PC-9 (cell line): ENCODE measurements at places on chromosomes 16 and 17. TPM values are rescaled to one million over a fixed set of nuclear protein-coding genes. Genes with fewer than 3 reads are reported as not detected.

NUFIP2 gene
- total RNA-seq, result 46.8 and 73.1 TPM in 2 replicates

DNA sequence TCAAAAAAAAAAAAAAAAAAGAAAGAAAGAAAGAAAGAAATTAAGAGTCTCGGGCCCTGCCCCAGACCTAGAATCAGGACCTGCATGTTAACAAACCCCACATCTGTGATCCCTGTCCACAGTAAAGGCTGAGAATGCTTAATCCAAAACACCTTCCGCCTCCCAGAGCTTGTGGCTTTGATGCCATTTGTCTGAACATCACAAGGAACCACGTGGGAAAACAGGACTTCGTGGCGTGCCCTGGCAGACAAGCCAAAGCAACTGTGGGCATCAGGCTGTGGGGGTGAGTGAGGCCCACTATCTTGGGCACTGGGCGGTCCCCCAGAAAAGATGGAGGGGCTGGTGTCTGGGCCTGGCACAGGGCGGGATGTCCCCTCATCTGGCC is 173.4 kb upstream of the CIBAR2 start:
- H3K27ac ChIP-seq, result no peak overlapping the region
- DNase-seq, result no peak

DNA sequence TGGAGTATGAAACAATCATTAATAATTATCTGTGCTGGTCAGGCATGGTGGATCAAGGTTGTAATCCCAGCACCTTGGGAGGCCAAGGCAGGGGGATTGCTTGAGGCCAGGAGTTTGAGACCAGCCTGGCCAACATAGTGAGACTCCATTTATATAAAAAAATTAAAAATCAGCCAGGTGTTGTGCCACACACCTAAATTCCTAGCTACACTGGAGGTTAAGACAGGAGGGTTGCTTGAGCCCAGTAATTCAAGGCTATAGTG is 28.9 kb upstream of the PRKCA start:
- peaks cover 69% of the 10 kb centered on the region for H3K4me1 ChIP-seq
- H3K27me3 ChIP-seq, result no peaks in the 10 kb centered on the region
- no peaks in the 10 kb centered on the region for H3K36me3 ChIP-seq
- no peak for DNase-seq
- peak overlapping the region; percentile 71 for H3K27ac ChIP-seq

GRCh38 chr17:39813631-39814030 is 50.5 kb downstream of the IKZF3 start:
- H3K4me3 ChIP-seq, result no peak overlapping the region
- no peaks in the 10 kb centered on the region for H3K36me3 ChIP-seq
- H3K27me3 ChIP-seq, result no peaks in the 10 kb centered on the region
- peaks cover 21% of the 10 kb centered on the region for H3K4me1 ChIP-seq

CTNS gene
- 12.5 and 20.0 TPM in 2 replicates for total RNA-seq

DNA sequence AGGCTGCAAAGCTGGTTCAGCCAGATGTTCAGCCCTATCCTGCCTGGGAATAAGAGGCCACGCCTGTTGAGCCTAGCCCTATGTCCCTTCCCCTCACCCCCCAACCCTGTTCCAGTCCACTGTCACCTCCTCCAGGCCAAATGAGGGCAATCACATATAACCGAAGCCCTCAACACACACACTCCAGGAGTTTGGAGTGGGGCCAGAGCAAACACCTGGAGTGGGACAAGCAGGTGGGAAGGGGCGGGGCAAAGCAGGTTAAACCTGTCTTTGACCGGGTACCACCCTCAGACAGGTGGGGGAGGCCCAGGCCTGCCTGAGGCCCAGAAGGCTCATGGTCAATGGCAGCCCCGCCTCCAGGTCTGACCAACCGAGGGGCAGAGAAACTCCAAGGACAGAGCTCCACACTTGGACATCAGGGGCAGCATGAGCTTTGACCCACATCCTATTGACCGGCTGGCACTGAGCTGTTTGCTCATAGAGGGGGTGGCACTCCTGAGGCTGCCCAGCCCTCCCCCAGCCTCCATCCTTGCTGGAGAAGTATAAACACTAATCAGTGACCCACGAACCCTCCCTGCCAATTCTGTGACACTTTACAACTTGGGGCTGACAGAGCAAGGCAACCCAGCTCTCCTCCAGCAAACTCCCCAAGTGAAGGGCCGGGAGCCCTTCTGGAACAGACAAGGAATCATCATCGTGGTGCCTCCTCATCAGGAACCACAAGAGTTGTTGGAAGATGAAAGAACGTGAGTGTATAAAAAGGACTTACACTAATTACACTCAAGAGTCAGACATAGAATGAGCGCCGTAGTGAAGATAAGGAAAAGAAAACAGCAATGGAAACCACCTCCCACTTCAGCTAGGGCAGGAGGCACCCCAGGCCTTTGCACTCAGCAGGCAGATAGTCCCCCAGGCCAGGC is 1.5 kb downstream of the ESRP2 start:
- DNase-seq, result peak; percentile 97
- peak overlapping the region; percentile 99 for H3K4me3 ChIP-seq
- no peaks in the 10 kb centered on the region; the same call in 1 of the 2 replicates for H3K36me3 ChIP-seq
- peaks cover 22% of the 10 kb centered on the region for H3K4me1 ChIP-seq
- no peaks in the 10 kb centered on the region for H3K27me3 ChIP-seq

DNA sequence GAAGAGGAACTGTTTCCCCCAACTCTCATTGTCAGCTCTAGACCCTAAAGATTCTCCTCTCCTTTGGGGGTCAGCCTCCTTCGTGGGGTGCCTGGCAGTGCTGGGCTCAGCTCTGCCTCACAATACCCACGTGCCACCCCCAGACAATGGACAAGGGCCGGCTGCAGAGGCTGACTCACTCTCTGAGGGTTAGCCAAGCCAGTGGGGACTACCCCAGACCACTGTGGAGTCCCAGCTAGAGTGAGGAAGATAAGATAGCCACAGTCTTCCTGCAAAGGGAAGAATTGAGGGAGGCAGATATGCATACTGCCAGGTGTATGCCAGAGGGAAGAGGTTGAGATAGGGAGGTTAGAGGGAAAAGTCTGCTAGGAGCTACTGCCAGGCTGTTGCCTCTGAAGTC is 13.5 kb upstream of the MTMR4 start:
- H3K27me3 ChIP-seq, result peaks cover 21% of the 10 kb centered on the region
- DNase-seq, result no peak
- H3K4me1 ChIP-seq, result no peaks in the 10 kb centered on the region
- no peak overlapping the region for H3K27ac ChIP-seq
- no peak overlapping the region for H3K4me3 ChIP-seq

DNA sequence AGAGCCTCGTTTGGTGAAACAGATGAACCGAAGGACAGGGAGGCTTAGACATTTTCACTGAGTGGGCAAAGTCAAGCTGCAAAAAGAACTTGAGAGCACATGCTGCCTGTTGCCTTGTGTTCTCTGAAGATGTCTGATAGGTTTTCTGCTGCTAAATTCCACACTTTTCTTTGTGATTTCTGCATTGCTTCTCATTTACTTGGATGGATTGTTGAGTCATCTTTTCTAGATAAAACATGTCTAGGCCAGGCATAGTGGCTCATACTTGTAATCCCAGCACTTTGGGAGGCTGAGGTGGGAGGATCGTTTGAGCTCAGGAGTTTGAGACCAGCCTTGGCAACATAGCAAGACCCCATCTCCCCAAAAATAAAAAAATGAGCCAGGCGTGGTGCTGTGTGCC is 80.4 kb upstream of the CLEC18A start:
- H3K4me1 ChIP-seq, result no peaks in the 10 kb centered on the region; the same call in 1 of the 2 replicates
- 0 out of 2 replicates have a peak, but pooled peaks cover 3% of the 10 kb centered on the region for H3K36me3 ChIP-seq
- H3K4me3 ChIP-seq, result no peak overlapping the region
- no peak for DNase-seq
- no peak overlapping the region for H3K27ac ChIP-seq
- no peaks in the 10 kb centered on the region for H3K27me3 ChIP-seq

DNA sequence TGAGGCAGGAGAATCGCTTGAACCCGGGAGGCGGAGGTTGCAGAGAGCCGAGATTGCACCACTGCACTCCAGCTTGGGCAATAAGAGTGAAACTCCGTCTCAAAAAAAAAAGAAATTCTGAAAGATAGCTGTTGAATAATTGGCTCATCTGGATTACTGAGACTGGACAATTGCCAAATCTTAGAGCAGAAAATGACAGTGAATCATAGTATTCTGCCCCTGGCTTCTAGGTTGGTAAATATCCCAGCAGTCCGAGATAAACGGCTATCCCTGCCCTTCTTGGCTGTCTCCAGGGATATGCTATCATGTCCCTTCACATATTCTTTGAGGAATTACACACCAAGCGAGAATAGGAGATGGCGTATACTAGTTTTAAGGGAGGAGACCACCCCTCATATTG is 35.5 kb upstream of the METTL16 start:
- no peak overlapping the region for H3K27ac ChIP-seq
- no peak overlapping the region for H3K4me3 ChIP-seq
- no peak for DNase-seq
- no peaks in the 10 kb centered on the region for H3K36me3 ChIP-seq
- H3K4me1 ChIP-seq, result 0 out of 2 replicates have a peak, but pooled peaks cover 8% of the 10 kb centered on the region
